ENCODE measurements at places on chromosomes 12 and 14.

- no peak for DNase-seq
Observed at GRCh38 chr12:54028314-54029201, at the start of gene HOXC6. TSS of gene HOXC6 (plus strand) at chr12:54028440. CDS start at chr12:54028522, 82 bp downstream.

- no peak for DNase-seq
Observed at GRCh38 chr12:2692080-2692479, 102.7 kb upstream of the FKBP4 start.

DNA sequence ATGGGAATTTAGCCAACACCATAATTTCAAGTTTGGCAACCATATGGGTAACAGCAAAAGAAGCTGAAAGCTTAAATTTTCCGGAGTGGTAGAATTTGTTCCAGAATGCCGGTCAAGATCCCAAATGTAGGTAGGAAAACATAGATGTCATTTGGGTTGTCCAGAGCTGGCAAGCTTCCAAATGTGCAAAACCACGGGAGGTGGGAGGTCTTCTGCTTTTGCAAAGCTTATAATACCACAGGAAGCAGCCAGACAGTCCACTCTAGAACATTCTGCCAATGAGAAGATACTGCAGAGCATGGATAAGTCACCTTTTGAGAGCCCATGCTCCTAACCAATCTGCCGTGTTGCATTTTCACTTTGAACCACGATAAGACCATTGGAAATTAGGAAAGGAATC lies 26.4 kb upstream of the BATF start:
- DNase-seq = no peak

DNA sequence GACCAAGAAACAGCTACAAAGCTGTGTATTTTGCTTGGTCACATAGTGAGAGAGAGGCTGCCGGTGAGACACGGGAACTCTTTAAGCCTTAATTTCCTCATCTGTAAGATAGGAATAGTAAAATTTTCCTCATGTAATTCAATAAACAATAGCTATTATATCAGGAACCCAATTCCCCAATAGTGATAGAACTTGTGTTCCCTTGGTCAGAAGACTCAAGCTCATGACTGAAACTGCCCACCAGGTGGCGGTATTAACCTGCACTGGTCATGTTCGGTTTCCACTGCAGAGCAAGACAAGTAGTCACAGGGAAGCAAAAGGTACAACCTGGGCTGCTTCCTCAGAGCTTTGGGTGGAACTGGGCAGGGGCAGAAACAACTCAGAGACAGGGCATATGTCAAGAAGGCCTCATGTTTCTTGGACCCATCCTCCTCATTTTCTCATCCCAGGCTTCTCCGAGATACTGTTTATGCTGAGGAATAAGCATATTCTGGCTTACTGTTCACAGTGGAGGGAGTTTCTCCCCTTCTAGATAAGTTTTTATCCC lies 4.2 kb upstream of the AJUBA start:
- peak; percentile 92 for DNase-seq

DNA sequence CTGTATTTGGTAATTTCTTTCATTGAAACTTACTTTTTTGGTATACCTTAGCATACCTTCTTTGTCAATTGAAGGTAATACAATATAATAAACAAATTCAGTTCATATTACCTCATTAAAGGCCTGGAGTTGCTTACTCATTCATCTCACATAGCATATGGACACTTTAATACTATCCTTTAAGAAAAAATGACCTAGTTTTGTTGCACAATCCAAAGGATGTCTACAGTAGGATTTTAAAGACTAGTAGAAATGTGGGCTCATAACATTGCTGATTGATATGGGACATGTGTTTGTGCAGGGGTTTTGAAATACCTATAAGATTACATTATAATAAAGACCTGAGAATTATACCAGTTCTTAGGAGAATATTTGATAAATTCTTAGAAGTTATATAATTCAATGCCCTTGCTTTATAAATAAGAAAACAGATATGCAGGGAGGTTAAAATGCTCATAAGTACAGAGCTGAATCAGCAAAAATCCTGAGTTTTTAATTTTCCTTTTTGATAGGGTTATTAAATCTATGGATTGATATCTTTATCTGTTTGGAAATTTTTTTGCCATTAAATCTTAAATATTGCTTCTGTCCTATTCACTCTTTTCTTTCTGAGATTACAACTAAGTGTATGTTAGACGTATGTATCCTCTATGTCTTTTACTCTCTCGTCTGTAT lies 352.1 kb downstream of the ATP23 start:
- DNase-seq = no peak

- no peak for DNase-seq
Observed at GRCh38 chr14:61631045-61631687, 64.1 kb upstream of the HIF1A start.

DNA sequence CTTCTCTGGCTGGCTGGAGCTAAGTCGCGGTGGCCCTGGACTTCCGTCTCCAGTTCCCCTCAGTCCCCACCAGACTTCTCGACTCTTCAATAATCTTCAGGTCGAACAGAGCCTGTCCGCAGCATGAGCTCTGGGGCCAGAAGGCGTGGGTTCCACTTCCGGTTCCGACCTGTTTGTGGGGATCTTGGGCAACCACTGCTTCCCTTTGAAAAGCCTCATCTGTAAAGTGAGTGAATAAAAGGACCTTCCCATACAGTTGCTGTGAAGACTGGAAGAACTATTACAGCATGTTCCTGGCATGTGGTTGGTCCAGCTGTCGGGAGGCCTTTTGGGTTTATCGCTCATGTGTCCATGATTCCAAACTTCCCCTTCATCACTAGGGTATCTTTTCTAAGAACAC lies 19.4 kb downstream of the ADGRD1 start:
- peak; percentile 36 for DNase-seq

DNA sequence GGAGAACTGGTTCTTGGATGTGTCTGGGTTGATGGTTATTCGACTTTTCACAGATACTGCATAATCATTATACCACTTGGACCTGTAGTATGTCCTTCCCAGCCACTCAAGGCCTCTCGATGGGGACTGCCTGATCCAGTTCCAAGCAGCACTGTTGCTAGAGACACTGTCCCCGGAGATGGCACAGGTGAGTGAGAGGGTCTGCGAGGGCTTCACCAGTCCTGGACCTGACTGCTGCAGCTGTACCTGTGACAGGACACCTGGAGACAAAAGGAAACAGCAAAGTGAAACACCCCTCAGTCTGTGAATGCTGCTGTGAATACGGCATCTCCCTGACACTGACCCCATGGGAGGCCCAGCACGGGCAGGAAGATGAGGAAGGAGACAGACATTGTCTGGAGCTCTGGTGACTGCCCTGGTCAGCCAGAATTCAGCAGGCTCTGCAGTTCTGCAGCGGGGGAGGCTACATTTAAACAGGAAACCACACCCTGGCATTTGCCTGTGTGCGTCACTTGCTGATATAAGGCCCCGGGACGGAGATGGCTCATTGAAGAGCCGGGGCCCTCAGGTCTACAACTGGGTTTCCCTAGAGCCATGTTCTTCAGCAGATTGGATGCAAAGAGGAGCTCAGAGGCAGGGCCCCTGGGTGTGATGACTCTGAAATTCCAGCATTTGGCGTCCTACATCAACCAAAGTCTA lies 413.6 kb downstream of the TMEM121 start:
- no peak for DNase-seq

- DNase-seq = no peak
Observed at GRCh38 chr14:91205459-91205858, 39.0 kb downstream of the GPR68 start.

- DNase-seq = no peak
Observed at GRCh38 chr14:95227279-95227860, 70.0 kb upstream of the DICER1 start.

GRCh38 chr12:12216349-12217017 lies 50.4 kb downstream of the LRP6 start:
- DNase-seq = no peak

GRCh38 chr12:128820253-128820652 lies 3.5 kb downstream of the SLC15A4 start:
- no peak for DNase-seq

- DNase-seq = no peak
Observed at GRCh38 chr12:105048315-105048714, 35.9 kb downstream of the ALDH1L2 start.

DNA sequence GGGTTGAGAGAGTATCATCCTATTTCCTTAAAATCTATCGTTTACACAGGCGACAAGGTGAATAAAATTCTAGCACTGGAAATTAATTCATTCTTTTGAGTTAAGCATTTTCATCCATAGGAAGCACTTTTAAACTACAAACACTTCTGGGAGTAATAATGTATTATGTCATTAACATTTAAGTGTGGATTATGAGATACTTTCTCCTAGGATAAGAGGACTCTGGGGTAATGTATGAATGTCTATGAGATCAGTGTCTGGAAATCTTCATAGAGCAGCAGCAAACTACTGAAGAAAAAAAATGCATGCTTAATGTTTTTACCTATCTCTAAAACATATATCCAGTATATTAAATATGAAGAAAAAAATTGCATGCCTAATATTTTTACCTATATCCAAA lies 86.9 kb downstream of the EPS8 start:
- DNase-seq = no peak

- no peak for DNase-seq
Observed at GRCh38 chr12:64672925-64673409, 62.7 kb downstream of the RASSF3 start.

DNA sequence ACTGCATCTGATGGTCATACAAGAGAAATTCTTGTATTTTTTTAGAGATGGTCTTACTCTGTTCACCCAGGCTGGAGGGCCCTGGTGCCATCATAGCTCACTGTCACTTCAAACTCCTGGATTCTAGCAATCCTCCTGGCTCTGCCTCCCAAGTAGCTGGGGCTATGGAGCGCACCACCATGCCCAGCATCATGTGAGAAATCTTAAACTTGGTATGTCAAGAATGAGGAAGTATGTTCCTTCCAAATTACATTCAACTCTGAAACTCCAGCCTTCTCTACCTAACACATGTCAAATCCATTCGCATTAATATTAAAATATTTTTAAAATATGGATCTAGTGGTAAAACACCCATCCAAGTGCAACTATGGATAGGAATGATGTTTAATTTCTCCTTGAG lies 27.5 kb upstream of the CDKN3 start:
- no peak for DNase-seq

- DNase-seq = no peak
Observed at GRCh38 chr14:78848234-78848820, 678.2 kb downstream of the NRXN3 start.

DNA sequence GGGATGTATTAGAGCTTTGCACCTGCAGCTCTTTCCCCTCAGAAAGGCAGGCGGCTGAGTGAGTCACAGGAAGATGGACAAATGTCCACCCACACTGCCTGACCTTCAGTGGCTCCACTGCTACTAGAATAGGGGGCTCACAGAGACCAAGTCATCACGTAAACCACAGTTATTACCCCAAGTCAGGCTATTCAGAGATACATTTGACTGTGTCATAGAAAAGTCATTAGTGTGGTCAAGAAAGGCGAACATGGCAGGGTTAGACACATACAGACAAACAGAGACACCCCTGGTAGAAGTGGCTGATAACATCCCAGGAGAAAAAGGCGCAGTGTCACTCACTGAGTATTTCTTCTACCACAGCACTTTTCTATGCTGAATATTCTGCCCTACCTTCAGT lies 36.0 kb downstream of the GCH1 start:
- no peak for DNase-seq

GRCh38 chr12:16613199-16613598 lies 7.2 kb upstream of the LMO3 start:
- no peak for DNase-seq

- no peak for DNase-seq
Observed at GRCh38 chr14:45177076-45177475, 41.3 kb downstream of the FANCM start.

DNA sequence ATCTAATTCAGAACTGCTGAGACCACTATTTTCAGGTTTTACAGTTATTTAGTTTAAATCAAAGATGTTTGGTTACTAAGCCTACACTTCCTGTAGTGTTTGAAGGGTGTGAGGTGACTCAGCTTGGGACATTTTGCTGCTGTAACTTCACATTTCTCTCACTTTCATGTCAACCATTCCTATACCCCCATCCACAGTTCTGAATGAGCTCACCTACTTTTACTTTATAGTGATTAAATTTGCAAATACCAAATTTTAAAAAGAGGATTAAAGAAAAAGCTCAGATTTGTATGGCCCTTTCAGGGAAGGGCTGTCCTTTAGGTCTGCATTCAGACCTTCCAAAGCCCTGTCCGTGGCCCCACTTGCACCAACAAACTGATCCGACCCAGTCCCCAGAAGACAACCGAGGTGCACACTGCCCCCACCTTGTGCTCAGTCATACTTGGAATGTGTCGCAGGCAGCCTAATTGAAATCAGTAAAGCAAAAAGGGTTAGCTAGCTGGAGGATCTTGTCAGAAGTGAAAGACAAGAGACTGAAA lies 174.4 kb downstream of the MON2 start:
- no peak for DNase-seq

DNA sequence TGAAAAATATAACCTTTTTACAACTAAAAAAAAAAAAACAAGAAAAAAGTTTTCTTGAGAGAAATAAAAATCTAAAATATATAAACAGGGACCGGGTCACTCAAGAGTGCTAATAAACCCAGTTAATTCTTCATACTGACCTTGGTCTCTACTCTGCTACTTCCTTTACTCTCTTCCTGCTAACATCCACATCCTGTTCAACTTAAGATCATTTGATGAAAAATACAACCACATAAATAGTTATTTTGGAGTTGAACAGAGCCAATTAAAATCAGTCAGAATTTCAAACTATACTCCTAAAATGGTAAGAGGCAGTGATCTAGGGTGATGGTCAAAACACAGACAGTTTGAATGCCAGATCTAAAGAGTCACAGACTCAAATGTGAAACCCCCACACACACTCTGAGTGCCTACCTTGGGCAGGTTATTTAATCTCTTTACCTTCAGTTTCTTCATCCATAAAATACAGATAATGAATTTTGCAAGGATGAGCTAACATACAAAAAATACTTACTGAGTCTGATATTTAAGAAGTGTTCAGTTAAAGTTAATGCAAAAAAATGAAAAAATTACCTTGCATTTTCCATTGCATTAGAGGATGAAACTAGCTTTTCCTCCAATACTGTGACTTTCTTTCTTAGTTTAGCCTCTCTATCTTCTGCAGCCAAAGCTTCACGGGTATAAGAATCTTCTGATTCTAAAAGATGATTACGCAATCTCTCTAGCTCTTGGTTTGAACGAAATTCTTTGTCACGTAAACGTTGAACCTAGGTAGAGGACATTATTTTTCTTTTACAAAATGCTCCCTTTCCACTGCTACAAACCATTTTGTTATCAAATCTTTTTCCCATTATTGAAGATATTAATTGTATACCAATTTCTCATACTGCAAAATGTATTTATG lies 40.9 kb downstream of the TRIP11 start:
- no peak for DNase-seq

- no peak for DNase-seq
Observed at GRCh38 chr12:130947028-130947613, 6.6 kb upstream of the ADGRD1 start.

Data from right forelimb (tissue), 1 donor.